ENCODE measurements at places on chromosomes 3 and 15.

GRCh38 chr3:131107637-131108433, 81.2 kb downstream of the NEK11 start:
- DNase-seq: no peak

DNA sequence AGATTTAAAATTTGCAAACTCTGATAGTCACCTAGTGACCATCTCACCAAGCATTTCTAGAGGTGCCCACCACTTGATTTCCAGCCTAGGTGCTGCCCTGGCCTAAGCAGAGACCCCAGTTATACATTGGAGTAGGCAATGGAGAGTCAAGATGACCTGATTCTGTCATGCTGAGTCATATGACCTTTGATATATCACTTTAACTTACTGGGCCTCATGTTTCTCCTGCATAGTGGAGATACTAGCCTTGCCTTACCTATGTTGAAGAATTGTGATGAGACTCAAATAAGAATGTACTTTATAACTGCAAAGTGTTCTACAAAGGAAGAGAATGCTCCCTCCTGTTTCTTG, 75.5 kb upstream of the XCR1 start:
- DNase-seq: no peak

DNA sequence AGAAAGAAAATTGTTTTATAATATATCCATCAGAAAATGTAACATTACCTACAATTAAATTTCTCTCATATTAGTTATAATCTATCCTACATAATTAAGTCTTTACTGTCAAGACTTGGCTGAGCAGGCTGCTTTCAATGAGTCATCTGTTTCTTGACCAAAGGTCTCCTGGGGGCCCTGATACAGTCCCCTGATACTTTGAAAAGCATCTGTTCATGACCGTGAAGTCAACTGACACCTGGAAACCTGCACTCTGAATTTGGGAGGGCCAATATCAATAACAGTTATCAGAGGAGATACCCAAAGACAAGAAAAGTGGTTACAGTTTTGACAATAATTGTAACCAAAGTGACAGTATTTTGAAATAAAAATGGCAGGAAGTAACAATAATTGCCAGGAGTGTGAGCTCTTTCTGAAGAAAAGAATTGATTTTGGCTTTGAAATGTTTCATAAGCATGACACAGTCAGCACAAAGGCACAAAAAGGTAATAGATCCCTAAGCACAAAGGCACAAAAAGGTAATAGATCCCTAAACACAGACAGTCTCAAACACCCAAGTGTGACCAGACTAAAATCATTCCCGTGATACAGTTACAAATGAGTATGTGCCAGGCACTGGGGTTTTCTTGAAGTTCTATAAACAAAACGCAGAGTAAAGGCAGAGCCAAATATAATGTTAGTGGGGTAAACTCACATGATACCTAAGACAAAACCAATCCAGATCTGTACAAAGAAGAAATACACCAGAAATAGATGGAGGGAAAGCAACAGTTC, 260.7 kb downstream of the PLOD2 start:
- no peak for DNase-seq

- DNase-seq: no peak
Measured at GRCh38 chr3:126522363-126522788, 1.6 kb upstream of the CHST13 start.

DNA sequence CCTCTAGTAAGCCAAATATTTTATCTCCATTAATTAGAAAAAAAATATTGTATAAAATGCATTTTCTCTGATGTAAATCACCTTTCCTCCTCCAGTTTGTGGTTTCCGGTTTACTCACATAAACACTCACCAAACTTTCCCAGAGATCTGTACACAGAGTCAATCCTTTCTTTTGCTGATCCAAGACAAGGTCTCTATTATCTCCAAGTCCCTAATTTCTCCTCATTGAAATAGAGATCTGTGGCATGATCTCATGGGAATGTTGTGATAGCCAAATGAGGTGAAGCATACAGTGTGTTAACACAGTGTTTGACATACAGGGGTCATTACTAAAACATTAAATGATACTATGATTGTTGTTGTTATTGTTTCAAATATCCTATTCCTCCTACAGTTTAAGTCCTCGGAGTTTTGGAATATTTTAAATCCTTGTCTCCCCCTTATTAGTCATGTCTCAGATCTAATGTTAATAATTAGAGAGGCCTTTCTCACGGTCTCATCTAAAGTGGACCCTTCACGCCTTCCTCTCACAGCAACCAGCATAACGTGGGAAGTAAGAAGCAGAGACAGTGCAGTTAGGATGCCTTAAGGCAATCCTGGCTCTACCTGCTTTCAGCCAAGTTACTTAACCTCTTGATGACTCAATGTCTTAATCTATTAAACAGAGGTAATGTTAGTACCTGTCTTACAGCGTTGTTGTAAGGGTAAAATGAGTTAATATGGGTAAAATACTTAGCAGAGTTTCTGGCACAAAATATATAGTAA, 333.3 kb downstream of the GRM7 start:
- no peak for DNase-seq

DNA sequence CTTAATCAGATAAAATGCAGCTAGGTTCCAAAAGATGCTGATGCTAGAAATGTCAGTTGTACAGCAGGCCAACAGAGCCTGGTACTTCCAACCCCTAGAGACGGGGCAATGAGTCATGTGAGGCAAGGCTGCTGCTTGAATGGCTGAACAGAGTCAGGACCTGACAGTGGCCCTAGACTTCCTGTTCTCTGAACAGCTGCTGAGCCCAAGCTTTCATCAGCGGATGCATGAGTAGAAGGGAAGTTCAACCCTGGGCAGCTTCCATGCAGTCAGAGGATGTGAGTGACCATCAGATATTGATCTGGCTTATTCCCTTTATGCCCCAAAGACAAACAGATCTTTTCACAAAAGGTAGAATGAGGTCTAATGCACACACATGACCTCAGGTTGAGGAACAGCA, 282.9 kb upstream of the COL8A1 start:
- no peak for DNase-seq

DNA sequence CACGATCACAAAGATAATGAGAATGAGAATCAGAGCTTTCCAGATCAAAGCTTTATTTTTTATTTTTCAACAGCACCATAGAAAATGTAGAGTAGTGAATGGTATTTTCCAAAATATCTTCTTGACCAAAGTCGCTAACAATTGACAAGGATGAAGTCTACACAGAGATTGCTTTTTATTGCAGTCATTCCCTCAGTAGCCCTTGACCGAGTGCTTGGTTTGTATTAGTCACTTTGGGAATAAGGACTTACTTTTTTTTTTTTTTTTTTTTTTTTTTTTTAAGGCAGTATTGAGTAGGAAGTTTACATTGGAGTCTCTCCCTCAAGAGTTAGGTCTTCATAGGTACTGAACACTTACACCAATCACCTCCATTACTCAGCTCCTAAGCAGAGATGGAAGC, 39.8 kb downstream of the THRB start:
- no peak for DNase-seq

- no peak for DNase-seq
Measured at GRCh38 chr3:140595295-140595694, 82.6 kb upstream of the TRIM42 start.

DNA sequence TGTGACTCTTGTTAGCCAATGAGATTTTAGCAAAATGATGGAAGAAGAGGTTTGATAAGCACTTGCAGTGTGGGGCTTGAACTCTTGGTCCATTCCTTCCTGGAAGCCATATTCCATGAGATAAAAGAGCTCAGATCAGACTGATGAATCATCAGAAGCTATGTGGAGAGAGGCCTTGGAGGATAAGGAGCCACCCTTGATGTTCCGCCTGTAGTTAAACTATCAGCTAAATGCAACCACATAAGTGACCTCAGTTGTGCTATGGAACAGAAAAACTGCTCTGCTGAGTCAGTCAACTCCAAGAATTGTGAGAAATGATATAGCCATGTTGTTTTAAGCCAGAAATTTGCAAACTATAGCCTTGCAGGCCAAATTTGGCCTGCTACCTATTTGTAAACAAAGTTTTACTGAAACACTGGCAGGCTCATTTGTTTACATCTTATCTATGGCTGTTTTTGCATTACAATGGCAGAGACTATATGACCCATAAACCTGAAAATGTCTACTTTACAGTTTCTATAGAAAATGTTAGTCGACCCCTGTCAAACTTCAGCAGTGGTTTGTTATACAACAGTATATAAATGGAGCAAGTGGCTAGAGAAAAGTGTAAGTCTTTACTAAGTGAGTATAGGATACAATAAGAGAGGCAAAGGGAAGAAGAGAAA, 27.6 kb upstream of the GAP43 start:
- DNase-seq: no peak

- DNase-seq: no peak
Measured at GRCh38 chr3:173395073-173395411, 2.5 kb upstream of the NLGN1 start.

DNA sequence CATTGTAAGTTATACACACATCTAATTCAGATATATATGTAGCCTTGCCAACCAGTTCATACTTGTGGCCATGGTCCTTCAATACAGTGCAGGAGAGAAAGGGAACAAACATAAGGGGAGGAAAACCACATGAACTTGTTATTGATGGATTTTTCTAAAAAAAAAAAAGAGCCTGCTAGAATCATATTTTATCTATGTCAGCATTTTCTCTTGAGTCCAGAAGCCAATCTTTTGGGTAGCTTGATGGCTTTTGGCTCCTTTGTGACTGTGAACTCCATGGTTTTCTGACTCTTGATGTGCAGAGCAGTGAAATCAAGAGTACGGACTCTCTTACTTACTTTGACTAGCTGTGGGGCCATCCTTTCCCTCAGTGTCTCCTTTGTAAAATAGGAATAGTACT, 197.4 kb upstream of the DPH6 start:
- no peak for DNase-seq

GRCh38 chr3:55742022-55742831, 255.1 kb upstream of the WNT5A start:
- no peak for DNase-seq

GRCh38 chr3:57545636-57546268, 1.6 kb upstream of the DNAH12 start:
- no peak for DNase-seq

DNA sequence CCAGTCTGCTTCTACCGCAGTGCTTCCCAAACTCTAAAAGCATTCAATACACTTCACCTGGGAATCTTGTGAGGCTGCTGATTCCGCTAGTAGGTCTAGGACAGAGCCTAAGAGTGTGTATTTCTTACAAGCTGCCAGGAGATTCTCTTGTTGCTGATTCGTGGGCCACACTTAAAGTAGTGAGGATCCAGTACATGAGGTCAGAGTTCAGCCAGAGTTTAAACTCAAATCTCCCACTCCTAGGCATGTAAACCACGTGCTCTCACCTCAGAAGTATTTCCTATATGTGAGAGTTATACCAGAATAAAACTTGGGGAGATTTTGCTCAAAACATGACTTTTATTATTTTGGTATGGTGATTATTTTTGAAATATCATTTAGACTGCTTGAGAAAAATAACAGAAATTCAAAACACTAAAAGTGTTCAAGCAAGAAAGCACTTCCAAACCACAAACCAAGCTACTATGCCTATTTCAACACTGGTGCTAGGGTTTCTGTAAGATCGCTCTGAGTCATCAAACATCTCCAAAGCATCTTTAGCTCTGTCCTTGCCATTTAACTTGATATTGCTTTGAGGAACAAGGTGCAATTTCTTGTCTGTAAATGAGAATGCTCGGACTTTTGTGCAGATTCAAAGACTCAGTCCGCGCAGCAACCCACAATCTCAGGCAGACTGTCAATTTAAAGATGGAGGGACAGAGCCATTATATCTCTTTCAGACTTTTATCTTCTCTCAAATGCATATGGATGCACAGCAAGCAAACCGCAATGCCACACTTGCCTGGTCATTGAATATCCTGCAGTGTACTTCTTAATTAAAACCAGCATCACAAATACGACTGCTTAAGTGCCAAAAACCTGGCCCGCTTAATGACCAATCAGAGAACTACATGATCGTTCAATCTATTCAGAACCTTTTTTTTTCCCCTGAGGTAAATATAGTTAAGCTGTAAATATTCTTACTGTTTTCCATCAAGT, 59.8 kb downstream of the AGTR1 start:
- DNase-seq: no peak

- DNase-seq: no peak
Measured at GRCh38 chr3:123072152-123072551, 5.3 kb downstream of the PDIA5 start.

DNA sequence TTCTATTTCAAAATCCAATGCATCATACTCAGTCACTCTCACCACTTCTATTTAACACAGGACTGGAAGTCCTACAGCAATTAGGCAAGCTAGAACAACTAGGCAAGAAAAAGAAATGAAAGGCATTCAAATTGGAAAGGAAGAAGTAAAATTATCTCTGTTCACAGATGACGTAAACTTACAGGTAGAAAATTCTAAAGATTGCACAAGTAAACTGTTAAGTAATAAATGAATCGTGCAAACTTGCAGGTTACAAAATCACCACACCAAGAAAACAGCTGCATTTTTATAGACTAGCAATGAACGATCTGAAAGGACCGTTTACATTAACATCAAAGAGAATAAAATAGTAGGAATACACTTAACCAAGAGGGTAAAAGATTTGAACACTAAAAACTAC, 36.2 kb downstream of the CHST2 start:
- DNase-seq: no peak

GRCh38 chr3:98630416-98630815, 37.0 kb upstream of the CPOX start:
- DNase-seq: no peak

DNA sequence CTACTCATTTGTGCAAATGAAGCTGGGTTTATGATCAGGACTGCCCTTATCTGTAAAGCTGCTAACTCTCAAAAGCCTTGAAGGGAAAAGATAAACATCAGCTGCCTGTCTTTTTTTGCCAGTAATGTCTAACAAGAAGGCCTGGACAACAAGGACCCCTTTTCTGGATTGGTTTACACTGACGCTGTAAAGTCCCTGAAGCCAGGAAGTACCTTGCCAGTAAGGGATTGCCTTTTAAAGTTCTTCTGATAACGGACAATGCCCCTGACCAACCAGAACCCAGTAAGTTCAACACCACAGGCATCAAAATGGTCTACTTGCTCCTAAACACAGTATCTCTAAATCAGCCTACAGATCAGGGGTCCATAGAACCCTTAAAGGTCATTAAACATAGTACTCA, 178.0 kb downstream of the PCCB start:
- no peak for DNase-seq

DNA sequence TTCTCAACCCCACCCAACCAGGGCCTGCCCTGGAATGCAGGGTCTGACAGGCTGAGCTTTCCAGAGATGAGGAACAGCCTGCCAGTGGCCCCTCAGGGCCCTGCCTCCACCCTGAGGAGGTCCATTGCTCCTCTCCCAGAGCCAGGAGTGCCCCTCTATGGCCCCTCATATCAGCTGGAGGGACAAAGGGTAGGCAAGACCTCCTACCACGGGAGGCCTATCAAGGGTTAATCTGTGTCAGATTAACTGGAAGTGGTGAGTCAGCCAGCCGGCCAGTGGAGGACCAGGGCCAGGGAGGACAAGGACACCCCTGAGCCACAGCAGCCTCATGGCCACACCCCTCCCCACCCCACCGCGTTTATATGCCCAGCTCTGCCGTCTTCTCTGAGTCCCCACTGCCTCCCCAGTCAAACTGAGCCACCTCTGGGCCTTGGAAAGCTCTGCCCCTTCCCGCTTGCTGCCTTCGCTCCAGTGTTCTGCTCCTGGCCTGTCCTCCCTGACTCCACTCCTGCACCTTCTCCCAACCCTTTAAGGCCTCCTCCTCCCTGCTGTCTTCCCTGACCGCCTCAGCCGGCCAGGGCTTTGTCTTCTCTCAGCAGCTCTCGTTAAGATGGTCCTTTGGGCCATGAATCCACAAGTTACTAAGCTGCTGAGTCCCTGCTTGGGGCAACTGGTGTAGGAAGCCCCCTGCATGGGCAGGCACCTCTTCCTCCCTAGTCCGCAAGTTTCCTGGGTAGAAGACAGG, 6.5 kb downstream of the CCDC33 start:
- DNase-seq: no peak

- no peak for DNase-seq
Measured at GRCh38 chr15:91627473-91628278, 225.8 kb upstream of the SLCO3A1 start.

Measured in NCI-H187 treated with DMSO at 0.1 percent for 48 hours (cell line).